HFF-Myc (cell line): ENCODE measurements at places on chromosomes 1 and 21.

GRCh38 chr1:100364697-100365096 lies 12.4 kb downstream of the CDC14A start:
- no peak for DNase-seq

DNA sequence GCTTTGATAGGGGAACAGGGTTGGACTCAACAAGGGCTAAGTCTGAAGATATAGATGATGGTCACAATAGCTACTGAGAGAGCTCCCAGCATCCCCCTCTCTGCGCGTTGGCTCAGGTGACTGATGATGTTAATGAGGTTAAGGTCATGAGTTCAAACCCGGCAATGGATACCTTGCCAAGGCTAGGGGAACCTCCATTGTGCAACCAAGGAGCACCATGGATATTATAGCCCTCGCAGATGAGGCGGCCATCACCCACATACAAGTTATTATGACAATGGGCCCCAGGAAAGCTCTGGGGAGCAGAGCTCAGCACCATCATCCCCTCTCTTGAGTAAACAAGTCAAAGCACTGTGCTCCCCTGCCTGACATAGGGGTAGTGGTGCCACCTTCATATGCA lies 8.2 kb downstream of the KCNA2 start:
- no peak for DNase-seq

GRCh38 chr1:80445033-80445432 lies 1355.7 kb upstream of the ADGRL2 start:
- DNase-seq, result no peak

GRCh38 chr1:58481962-58482361 lies 64.6 kb downstream of the OMA1 start:
- no peak for DNase-seq

GRCh38 chr1:156143765-156144489 lies 9.5 kb upstream of the SEMA4A start:
- DNase-seq, result no peak

DNA sequence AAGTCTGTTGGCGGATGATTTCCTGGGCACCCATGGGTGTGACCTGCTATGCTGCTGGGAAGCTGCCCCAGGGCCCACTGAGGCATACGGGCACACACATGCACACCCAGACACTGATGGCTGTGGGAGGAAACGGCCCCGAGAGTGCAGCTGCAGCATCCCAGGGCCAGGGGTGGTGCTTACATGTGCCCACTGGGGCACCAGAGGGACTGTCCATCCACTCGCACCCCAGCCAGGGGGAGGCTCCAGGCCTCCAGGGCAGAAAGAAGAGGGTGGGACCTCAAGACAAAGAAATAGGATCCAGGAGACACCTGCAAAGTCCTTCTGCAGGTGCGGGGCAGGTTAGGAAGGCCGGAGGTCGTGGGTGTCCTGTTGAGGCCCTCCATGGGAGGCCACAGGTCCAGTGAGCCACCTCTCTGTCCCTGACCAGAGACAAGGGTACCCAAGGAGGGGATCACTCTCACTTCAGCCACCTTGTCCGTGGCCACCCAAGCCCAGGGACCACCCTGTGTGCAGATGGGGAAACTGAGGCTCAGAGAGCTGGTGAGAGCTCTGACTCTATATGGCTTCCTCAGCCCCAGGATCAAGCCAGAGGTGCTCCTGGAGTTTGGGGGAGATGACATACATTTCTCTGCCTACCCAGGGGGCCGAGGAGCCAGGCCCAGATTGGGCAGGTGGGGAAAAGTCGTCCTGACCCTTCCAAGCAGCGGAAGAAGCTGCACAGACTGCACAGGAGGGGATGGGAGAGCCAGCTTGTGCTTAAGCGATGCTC lies 57.1 kb downstream of the WNT9A start:
- no peak for DNase-seq

- no peak for DNase-seq
Observed at GRCh38 chr1:169586067-169586394, 250 bp downstream of the F5 start.

GRCh38 chr1:228150461-228151179 lies 890 bp downstream of the GJC2 start:
- DNase-seq, result no peak

- no peak for DNase-seq
Observed at GRCh38 chr1:164233149-164233548, 325.8 kb upstream of the PBX1 start.

DNA sequence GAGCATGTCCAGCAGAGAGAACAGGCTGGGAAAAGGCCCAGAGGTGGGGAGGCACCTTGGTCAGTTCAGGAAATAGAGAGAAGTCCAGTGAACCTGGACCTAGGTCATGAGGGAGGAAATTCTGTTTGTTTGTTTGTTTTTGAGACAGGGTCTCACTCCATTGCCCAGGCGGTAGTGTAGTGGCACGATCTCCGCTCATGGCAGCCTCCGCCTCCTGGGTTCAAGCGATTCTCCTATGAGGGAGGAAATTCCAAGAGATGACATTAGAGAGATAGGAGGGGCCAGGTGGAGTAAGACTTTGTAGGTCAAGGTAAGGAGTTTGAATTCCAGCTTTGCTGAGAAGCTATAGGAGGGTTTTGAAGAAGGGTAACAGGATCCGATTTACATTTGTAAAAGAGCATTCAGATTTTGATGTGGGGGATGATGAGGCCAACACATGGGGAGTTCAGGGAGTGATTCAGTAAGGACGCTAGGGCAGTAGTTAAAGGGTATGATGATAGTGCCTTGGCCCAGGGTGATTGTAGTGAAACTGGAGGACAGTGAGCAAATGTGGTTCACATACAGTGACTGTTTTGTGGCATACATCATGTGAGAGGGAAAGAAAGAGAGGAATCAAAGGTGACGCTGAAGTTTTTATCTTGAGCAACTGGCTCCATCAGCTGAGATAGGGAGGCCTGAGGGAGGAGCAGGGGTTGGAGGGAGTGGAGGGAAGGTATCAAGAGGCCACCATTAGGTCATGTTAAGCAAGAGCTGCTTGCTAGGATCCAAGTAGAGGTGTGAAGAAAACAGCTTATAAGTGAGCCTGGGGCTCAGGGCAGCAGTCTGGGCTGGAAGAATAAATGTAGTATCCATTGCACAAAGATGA lies 8.3 kb upstream of the TRABD2B start:
- DNase-seq, result no peak
